C1 segment of cervical spinal cord (tissue), 14 donors: ENCODE measurements at places on chromosomes 13 and 19.
A peak's percentile ranks its signal among the peaks of the same experiment; 100 is the strongest.

DNA sequence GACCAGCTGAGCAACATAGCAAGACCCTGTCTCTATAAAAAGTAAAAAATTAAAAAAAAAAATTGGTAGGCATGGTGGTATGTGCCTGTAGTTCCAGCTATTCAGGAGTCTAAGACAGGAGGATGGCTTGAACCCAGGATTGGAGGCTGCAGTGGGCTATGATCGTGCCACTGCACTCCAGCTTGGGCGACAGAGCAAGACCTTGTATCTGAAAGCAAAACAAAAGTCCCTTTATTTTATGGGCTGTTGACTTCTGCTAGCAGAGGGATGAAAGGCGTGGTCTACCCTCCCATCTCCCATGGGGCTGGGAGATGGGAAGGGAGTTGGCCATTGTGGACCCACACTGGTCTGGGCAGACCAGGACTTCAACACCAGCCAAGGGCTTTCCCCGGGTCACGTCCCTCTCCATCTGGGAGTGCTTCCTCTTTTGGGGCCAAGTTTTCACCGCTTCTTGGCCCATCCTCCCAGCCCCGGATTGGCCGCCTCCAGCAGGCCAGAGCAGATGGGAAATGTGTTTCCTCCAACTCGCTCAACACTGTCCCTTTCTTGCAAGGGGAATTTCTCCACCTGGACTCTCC lies 2.2 kb upstream of the TNFSF9 start:
- peak; percentile 19 for DNase-seq

GRCh38 chr13:45909673-45910072 lies 58.1 kb upstream of the SIAH3 start:
- DNase-seq, result no peak

GRCh38 chr13:71659404-71659803 lies 207.6 kb downstream of the DACH1 start:
- DNase-seq, result no peak

DNA sequence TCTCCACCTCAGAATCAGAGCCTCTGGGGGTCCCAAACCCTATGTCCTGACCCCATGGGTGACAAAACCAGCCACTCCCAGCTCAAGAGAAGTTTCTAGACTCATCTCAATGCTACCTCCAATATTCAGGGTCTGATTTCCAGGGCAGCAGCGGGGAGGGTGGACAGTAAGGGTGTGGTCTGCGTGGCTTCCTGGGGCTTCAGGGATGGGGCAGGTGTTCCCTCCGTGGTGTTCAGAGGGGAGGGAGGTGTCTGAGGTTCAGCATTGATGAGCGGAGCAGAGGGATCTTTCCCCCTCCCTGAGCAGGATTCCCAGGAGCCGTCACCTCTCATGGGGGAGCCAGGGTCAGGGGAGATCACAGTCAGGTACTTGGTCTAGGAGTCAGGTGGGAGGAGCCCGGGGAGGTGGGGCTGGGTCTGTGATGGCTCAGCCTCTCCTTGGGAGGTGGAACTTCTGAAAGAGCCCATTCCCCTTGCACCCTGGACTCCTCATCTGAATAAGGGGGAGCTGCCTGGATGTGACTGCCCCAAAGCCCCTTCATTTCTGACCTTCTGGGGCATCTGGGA lies 2.9 kb downstream of the LILRA2 start:
- no peak for DNase-seq

GRCh38 chr13:28424541-28424940 lies 70.4 kb downstream of the FLT1 start:
- no peak for DNase-seq
